ENCODE measurements at places on chromosomes 7 and 10.

- H3K4me1 ChIP-seq: no peaks in the 10 kb centered on the region
- no peak overlapping the region for H3K4me3 ChIP-seq
- H3K27ac ChIP-seq: no peak overlapping the region
- no peak for DNase-seq
Observed at GRCh38 chr7:139495580-139496125, 12.2 kb upstream of the KLRG2 start.

GRCh38 chr7:43612599-43613589 lies 30.0 kb downstream of the STK17A start:
- DNase-seq: no peak
- H3K27ac ChIP-seq: no peak overlapping the region
- H3K36me3 ChIP-seq: peaks cover 77% of the 10 kb centered on the region
- no peak overlapping the region for H3K4me3 ChIP-seq

DNA sequence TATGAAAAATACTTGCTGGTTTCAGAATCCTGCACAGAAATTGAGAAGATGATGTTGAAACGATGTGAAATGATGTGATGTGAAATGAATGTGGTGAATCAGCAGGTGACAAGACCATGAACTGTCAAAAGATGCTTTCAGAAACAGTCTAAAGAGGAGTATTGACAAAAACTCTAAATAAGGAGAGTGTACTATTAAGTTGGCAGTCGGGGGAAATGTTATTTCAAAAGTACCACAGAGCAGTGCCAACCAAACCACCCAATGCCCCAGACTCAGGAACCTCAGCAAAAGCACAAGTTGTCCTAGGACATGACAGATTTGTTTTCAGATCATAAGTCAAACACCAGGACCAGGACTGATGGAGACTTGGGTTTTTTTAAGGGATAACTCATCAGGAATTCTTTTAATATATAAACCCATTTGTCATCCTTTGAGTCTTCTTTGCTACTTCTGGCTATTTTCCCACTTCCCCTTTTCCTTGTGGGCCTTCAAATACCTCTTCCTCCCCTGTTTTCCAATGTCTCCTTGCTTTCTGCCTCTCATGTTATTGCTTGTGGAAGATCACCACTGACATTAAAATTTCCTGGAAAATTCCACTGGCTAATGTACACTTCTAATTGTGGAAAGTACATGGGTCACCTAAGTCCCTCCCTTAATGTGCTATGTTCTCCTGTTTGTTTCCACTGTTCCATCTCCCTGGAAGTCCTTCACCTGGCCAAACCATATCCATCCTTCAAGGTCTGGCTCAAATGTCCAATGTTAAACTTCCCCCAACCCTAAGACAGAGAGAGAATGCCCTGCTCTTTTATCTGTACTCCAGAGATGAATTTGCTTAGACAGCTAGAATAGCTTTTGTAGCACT lies 10.2 kb upstream of the PPP1R3C start:
- H3K4me1 ChIP-seq: no peaks in the 10 kb centered on the region
- no peaks in the 10 kb centered on the region for H3K27me3 ChIP-seq
- H3K4me3 ChIP-seq: no peak overlapping the region
- no peak overlapping the region for H3K27ac ChIP-seq

- no peaks in the 10 kb centered on the region for H3K27me3 ChIP-seq
- no peak overlapping the region for H3K27ac ChIP-seq
- no peaks in the 10 kb centered on the region for H3K4me1 ChIP-seq
Observed at GRCh38 chr7:33979300-33979806, 74.0 kb downstream of the BMPER start.

DNA sequence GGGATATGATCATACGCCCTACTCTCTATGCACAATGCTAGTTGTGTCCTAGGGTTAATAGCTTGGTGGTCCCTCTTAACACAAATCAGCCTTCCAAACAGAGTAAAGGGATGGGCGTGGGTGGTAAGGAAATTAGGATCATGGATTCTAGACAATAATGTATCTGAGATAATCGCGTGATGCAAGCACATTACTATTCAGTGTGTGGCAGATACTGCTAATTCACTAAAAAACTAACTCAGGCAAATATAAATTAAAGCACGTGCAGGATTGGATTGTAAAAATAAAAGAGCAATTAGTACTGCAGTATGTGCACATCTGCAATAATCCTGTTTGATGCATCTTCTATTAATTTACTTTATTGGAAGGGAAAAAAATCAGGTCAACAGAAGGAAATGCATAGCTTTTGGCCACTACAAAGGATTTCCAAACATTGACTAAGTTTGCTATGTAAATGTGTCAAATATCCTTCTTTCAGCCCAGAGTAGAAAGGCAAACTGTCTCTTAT lies 22.0 kb downstream of the TWIST1 start:
- DNase-seq: no peak
- H3K27ac ChIP-seq: no peak overlapping the region
- H3K4me1 ChIP-seq: peaks cover 8% of the 10 kb centered on the region
- H3K36me3 ChIP-seq: no peaks in the 10 kb centered on the region

Data from PC-9 (cell line).